M059J (cell line): ENCODE measurements at places on chromosomes 5 and 9.

- no peak for DNase-seq
Measured at GRCh38 chr5:146910239-146910638, 31.7 kb upstream of the PPP2R2B start.

- no peak for DNase-seq
Measured at GRCh38 chr9:127905788-127906191, 6.4 kb upstream of the ST6GALNAC6 start.

DNA sequence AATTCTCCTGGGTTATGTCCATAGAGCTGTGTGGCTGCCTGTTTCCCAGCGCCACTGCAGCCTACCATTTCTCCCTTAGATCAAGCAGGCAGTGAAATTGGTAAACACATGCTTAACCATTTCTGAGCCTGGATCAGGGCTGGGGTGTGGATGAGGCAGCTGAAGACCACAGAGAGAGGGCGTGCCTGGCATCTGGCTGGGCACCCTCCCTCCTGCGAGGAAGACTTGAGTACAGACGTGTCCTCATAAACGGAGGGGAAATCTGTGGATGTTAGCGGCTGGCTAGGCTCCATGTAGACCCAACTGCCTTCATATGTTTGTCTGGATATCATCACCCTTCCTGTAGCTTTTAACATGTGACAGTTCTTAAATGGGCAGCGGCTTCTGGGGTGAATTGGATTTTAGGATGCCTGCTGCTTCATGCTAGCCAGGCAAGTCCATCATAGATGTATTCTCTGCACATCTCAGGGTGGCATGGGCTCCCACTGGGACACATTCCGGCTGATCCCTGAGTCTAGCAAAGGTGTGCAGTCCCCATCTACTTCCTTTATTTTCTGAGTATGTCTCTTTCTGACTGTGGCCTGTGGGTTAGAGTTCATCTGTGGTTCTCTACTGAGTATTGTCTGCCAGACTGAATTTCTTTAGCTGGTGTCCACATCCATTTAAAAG is 11.0 kb downstream of the RGS3 start:
- no peak for DNase-seq

- DNase-seq: no peak
Measured at GRCh38 chr5:176382721-176383120, 5.7 kb downstream of the NOP16 start.

DNA sequence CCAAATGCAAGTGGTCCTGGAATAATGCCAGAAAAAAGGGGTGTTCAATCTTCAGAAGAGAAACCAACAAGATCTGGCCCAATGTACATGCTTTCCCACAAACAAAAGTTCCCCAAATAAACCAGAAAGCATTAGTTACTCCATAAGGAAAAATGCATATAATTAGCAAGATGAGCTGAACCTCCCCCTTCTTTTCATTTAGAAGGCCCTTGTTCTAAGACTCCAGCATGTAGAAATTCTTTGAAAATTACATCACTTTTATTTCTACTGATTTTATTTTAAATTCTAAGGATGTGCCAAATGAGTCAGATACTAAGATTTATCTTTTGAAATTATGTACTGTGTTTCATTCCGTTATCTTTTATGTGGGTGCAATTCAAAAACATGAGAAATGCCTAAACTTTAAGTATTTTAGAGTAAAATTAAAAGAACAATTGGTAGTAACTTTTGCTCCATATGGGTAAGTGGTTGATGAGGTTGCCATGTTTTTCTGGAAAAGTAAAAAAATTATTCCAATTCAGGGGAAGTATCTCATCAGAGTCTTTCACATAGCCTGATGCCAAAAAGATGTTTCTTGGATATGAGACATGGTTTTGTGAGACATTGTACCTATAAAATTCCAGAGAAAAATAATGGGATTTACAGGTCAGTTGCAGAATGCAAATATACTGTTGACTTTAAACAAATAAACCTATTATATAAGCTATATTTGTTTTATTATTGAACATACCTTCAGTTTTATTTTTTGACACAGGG is 106.5 kb upstream of the CCDC112 start:
- peak; percentile 63 for DNase-seq
